ENCODE measurements at places on chromosomes 1 and 21.

DNA sequence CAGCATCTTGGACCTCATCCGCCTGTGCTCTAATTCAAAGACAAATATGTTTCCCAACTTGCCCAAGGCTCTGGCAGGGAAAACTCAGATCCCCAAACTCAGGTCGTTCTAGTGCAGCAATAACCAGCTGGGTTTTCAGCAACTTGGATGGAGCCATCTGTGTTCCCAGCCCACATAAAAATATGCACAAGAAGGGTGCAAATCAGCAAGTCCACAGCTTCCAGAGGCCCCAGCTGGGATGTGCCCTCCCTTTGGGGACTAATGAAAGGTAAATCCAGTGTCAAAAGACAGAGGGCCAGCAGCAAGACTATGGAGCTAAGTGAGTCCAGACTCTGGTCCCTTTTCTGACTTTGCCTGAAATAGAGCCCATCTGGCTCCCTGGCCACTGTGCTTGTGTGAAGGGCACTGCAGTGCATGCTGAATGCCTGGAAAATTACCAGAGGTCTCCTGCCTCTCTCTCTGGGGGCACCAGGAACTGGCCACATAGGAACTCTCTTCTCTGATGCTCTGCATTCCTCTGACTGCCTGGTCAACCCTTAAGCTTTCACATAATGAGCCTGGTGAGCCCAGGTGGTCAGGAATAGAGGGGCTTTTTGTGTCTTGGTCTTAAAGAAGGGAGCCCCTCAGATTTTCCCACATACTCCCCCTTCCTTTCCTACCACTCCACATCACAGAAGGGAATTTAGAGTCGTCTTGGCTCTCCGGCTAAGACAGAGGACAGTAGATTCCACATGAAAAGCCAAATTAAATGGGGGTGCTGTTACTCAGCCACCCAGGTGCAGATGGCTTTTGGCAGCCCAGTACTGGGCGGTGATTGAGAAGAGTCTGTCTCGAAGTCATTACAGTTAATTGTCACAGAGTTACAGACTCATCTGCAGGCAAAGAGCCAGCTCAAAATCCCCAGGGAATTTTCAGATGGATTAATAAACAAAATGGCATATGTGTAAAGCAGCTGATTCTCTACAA lies 88.1 kb upstream of the C1orf21 start:
- no peak for DNase-seq

DNA sequence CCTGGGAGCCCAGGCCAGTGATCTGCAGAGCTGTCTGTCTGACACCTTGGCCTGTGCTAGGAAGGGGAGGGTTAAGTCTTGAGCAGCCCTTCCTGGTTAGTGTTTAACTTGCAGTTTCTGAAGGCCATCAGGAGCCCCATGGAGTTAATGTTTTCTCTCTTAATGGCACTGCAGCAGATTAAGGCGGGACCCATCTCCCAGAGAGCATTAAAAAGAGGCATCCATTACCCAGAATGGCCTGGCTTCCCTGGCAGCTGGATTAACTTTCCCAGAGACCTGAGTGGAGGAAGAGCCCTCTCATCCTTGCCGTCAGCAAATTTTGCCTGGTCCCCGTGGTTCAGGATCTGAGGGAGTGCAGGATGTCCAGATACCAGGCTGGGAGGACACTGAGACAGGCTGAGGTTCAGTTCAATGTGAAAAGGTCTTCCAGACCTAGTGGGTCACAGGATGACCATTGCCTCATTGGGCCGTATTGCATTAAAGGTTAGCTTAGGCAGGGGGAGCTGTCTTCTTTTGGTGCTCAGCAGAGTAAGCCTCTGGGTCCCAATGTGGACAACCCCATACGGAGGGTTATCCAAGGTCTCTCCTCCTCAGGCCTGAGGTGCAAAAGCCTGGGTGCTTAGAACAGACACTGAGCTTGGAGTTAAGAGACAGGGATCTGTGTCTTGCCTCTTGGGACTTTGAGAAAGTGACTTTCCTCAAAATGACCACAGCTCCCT lies 522.6 kb downstream of the PTPRU start:
- no peak for DNase-seq

DNA sequence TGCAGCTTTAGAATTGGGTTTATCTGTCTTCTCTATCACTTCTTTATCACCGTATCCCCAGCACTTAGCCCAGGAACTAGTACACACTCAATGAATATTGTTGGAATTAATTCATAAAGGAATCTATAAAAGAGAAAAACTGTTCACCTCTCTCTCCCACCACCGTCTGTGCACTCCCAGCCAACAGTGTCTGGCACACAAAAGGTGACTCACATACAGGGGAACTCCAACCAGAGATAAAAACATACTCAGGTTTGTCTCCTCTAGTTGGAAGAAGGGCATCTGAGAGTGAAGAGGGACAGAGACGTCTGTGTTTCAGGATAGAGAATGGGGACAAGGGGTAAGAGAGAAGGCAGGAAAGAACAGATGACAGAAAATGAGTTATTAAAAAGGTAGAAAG lies 10.0 kb downstream of the ITLN1 start:
- DNase-seq, result no peak

DNA sequence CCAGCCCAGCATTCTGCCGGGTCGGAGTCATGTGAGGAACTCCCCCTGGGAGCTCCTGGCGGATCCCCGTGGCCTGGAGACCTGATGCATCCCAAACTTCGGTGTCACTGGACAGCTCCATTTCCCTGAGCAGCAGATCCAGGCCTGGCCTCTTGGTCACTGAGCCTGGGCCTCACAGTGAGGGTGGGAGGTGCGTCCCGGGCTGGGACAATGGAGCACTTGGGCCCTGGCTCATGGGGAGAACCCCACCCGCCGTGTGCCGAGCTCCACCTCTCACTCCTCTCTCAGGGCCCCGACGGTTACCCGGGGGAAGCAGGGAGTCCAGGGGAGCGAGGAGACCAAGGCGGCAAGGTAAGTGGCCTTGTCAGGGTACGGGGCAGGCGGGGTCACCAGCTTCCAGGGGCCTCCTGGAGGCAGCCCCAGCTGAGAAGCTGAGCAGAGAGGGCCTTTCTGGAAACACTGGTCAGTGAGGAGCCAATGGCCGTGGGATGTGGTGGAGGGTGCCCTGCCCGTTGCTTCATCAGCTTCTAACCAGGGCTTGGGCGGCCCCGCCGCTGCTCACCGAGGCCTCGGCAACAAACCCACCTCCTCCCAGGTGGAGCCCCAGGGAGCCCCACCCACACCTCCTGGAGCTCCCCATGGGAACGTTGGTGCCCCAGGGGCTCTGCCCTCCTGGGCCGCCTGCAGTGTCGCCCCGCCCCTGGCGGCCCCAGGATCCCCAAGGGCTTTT lies 19.8 kb downstream of the COL6A2 start:
- DNase-seq, result no peak

DNA sequence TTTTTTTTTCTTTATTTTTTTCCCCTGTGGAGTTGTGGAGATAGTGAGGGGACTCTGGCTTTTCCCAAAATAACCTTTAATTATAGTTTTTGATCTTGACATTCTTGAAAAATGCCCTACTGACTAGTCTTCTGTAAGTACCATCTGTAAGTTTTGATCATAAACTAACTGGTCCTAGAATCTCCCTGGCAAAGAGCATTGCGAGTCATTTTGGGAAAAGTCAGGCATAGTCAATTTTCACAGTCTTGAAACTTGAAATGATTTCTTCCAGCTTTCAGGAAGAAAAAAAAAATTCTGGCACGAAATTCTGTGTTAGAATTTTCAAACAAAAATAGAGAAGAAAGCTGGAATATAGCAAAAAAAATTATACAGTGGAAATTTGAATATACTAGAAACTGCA lies 181.2 kb upstream of the SNX7 start:
- no peak for DNase-seq

DNA sequence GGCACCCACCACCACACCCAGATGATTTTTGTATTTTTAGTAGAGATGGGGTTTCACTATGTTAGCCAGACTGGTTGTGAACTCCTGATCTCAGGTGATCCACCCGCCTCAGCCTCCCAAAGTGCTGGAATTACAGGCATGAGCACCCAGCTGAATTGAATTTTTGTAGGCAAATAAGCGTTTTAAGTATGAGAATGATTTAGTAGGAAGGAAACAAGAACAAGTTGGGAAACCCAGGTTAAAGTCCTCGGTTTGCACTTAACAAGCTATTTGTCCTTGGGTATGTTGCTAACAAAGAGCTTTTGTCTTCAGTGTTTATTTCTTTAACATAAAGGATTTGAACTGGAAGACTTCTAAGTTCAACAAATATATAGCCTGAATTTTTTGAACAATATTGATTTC lies 23.9 kb downstream of the BTF3L4 start:
- DNase-seq, result no peak

DNA sequence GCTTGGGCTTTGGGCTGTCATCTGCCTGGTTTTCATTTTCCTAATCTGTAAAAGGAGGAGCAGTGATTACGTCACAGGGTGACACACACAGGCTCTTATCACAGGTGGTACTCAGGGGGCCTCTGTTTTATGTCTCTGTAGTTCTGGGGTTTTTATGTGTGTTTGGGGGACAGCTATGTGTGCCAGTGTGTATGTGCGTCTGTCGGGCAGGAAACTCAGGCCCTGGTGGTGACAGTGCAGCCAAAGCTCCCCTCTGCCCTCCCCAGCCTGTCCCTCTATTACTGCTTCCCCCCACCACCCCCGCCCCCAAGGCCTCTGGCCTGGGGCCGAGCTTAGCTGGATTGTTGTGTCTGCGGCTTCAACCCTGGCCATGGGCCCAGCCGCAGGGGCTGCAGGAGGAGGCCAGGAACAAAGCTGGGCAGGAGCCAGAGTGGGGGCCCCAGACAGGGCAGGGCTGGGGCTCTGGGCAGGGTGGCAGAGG lies 13.3 kb downstream of the MFAP2 start:
- no peak for DNase-seq

DNA sequence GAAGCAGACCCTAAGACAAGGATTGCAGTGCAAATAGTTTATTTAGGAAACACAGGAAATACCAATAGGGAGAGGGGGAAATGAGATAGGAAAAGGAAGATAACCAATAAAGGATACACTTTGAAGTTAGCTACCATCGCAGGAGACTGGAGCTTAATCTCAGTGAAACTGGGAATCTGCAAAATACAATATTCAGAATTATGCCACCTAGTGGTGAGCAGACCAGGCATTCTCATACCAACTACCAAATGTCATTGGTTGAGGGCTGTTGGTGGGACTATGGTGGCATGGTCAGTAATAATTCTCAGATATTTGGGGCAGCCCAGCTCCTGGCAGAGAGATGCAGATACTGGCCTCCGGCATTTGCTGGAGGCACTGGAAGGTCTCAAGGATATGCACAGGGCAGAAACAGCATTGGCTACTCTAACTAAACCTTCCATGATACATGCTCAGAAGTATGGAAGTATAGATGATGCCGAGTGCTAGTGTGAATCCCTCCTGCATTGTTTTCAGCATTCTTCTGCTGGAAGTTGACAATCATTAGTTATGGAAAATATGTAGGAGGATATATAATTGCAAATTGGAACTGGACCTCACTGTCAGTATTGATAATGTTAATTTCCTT lies 11.8 kb upstream of the ZFP69B start:
- no peak for DNase-seq

DNA sequence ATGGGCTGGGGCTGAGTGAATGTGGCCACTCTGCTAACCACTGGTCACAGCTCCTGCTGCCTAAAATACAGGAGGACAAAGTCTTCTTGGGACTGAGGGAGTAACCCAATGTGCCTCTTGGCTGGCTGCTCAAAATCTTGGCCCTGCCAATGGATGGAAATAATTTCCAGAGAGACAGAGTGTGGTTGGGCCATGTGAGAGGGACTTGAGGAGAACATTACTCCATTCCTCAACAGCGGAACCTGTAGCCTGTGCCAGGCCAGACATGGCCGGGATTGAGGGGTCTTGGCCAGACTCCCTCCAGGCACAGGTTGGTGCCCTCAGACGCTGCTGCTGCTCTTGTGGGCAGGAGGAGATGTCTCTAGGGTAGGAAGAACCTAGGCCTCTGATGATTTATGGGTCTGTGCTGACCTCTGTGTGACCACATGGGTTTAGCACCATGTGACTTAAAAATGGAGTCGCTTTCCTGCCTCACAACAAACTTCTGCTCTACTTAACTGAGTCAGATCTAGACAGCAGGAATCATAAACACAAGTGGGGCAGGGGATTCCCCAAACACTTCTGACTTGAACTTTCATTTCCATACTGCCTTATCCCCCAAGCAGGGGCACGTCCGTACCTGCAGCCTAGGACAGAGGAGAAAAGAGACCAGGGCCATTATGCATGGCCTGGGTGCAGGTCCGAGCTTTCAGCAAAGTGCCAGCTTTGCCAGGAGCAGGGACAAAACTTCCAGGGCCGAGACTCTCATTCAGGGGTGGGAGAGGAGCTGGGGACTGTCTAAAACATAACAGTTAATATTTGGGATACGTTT lies 79.2 kb downstream of the CD34 start:
- no peak for DNase-seq

DNA sequence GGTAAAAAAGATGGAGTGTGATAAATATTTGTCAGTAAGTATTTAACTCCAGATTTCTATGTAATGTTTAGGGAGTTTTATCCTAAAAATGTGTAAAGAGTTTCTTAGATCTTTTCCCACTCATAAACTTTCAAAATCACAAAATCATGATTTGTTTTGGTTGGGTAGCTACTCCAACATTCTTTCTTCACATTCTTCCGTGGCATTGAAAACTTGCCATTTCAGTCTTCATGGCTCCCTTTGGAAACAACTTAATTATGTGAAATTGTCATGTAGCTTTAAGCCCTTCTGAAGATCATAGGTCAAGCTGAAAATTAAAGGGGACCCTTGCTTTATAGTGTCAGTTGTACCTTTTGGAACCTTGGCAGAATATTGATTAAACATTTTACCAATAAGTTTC lies 73.2 kb downstream of the ADGRL2 start:
- DNase-seq, result no peak

DNA sequence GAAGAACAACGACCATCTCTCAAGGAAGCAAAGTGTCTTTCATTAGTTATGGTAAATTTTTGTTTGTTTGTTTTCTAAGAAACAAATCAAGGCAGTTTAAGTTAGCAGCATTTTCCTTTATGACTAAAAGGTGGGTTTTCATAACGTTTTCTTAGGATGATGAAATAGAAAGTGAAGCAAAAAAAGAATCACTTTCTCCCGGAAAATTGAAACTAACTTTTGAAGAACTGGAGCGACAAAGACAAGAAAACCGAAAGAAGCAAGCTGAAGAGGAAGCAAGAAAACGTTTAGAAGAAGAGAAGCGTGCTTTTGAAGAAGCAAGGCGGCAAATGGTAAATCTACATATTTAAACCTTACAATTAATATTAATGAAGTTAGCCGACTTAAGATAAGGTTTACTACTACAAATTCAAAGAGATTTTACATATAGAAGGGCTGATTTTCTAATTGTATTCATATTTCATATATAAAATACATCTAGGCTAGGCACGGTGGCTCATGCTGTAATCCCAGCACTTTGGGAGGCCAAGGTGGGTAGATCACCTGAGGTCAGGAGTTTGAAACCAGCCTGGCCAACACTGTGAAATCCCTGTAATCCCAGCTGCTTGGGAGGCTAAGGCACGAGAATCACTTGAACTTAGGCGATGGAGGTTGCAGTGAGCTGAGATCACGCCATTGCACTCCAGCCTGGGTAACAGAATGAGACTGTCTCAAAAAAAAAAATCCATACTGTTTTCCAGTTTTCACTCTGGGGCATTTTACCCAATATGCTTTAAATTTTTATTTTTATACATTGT lies 38.3 kb downstream of the NEXN start:
- DNase-seq, result no peak
